ENCODE measurements at places on chromosomes 7 and 10.

GRCh38 chr7:95996174-95996573, 223.8 kb downstream of the DYNC1I1 start:
- DNase-seq = no peak

GRCh38 chr10:59366290-59366689, 3.9 kb upstream of the FAM13C start:
- DNase-seq = no peak

DNA sequence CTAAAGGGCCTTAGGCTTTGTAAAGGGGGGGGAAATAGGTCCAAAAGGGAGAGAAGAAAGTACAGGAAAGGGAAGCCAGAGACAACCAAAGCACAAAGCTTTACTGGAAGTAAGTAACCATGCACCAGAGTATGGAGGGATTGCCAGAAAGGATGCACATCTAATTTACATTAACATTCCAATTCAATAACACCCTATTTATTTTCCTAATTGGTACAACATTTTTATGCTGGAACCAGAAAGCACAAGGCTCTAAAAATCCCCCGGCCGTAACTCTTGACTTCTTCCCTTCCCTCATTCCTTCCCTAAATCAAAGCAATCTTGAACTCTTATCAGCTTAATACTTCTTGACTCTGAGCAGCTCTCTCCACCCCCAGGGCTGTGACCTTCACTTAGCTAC, 400.0 kb upstream of the CELF2 start:
- DNase-seq = no peak

DNA sequence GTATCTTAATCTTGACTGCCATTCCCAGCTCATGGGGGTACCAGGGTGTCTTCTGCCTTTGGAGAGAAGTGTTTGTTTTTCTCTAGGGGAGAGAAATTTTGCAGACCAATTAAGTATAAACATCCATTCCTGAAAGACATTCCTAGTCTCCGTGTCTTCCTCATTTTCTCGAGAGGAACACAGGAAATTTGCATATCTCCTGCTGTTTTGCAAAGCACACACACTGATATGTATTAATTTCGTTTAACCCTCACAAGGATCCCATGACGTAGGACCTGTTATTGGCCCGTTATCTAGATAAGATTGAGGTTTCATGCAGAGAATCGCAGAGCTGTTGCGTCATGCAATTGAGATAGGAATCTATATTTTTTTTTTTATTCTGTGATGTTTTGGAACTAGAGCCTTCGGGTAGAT, 944 bp downstream of the RHBDD2 start:
- DNase-seq = no peak

DNA sequence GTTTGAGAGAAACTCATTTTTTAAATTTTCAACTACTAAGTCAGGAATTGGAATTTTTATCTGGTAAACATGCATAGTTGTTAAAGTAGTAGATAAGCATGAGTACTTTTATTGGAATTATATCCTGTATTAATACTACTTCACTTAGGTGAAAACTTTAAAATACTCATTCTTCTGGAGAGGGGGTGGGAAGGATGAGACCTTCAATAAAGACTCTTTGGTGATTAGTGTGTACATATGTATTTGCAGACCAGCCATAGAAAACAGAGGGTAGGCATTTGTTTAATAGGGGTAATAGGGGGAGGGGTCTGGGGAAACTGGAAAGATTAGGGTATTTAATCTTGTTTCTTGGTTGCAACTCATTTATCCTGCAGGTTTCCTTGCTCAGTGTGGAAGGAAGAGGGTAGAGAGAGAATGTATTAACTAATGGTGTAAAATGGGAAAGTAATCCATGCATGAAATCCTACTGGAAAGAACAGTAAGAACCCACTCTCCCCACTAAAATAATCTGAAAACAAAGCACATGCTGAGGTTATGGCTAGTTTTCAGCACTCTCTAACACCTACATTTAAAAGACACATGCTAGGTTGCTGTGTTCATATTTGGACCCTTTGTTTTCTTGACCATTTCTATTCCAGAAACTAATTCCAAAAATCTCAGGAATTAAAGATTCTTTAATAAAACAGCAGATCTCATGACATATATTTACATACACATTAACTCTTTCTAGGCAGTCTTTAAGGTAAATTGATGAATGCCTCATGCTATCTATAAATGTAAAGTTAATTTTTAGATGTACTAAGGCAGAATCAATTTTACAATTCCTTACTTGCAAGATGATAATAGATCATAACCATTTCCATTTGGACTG, 6.2 kb upstream of the IGF2BP3 start:
- DNase-seq = no peak

DNA sequence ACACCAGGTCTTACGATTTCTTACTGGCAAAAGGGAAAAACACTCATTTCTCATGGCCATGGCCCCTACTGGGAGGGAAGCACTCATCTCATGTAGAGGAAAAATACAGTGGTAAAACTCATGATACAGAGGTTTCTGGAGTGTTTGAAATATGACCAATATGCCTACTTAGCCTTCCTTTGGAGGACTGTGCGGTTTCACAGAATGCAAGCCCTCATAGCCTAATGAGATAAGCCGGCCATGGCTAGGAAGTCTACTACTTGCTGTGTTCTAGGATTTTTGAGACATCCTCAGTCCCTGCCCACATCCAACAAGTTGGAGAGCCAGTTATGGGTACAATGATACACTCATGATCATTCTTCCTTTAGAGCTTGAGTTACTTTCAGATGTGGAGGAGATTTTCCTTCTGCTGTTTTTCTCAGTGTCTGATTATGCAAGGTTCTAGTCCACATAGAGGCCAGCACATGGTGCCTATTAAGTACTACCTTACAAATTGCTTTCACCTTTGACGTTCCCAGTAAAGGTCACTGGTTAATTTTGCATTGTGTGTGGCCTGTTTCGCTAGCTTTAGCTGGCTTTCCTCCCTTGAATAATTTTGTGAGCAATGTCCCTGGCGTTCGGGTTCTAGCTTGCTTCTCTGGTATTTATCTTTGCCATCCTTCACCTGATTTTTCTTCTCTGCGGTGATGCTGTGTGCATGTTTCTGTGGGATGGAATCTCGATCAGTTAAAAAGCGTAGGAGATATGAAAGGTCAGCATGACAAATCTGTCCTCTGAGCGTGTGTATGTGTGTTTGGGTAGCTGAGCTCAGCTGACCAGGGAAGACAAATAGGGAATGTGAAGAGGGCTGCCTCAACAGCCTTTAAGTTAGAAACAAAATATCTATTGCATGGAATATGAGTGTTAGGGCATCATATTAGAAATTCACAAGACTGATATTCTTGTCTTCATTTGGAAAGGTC, 295.4 kb downstream of the LRMDA start:
- no peak for DNase-seq

DNA sequence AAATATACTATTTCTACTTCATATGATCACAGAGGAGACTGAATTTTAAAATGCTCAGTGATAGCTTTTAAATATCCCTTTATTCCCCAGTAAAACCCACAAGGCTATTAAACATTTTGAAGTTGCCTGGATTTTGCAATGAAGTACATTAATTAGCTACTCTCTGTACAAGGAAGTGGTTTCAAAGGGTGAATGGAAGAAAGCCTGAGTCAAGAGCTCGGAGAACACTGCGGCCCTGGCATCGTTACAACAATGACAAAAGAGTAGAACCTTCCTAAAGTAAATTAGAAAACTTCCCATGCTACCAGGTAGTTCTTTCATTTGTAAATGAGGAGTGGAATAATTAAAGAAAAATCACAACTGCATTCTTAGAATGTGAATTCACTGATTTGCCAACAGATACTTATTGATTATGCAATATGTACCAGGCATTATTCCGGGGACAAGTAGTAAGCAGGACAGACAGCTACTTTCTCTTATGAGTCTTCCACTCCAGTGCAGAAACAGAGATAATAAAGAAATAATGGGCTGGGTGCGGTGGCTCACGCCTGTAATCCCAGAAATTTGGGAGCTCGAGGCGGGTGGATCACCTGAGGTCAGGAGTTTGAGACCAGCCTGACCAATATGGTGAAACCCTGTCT, 63.0 kb downstream of the ZNF22 start:
- no peak for DNase-seq

DNA sequence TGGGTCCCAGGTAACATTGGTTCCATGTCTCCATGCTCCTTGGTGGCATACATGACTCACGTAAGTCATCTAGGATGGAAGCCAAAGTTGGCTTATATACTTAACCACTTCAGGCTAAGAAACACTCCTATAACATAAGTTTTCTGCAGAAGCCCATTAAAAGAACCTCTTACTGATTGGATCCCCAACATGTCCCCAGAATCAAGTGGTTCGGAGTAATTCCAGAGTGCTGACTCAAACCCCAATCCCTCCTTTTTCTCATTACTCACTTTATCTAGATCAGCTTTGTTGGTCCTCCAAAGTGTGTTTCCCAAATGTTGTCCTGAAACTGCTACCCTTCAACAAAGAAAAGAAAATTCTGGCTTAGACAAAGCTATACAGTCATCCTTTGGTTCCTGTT, 10.1 kb upstream of the ATOH7 start:
- DNase-seq = no peak

DNA sequence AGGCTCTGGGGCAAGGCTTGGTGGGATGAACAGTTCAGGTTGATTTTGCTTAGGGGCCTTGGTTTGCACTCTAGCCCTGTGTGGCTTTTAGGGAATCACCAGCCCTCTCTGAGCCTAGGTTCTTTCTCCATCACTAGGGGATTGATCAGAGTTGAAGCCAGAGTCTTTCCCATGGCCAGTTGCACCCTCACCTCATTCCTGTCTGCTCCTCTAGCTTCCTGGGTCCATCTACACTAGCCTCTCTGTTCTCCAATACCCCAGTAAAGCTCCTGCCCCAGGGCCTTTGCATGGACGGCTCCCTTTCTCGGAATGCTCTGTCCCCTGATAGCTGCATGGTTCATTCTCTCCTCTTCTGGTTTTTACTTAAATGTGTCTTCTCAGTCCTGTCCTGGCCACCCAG, 40.4 kb downstream of the SORCS3 start:
- no peak for DNase-seq

GRCh38 chr7:475951-476441, 43.6 kb downstream of the PDGFA start:
- no peak for DNase-seq

GRCh38 chr10:33719005-33719703, 384.7 kb upstream of the NRP1 start:
- DNase-seq = no peak

DNA sequence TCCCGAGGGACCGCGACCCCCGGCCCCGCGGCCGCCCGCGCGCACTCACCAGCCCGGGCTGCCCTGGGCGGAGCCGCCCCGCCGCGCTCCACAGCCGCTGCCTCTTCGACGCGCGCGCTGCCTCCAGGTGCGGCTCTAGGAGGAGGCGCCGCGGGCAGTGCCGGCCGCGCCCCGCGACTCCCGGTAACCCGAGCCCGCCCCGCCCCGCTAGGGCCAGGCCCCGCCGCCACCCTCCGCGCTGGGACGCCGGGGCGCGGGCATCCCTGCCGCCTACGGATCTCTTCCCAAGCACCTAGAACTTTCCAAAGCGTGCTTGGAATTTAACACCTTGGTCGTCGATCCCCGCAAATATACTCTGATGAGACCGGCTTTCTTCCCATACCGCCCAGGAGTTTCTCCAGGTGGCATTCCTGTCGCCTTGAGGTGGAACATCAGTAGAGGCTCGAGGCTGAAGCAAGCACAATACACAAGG, at the start of gene SLC26A5:
SLC26A5 (minus strand) TSS at position 159 of the 472 bp plus-strand sequence. CDS start 24,693 bp downstream, outside the sequence.
- DNase-seq = no peak

DNA sequence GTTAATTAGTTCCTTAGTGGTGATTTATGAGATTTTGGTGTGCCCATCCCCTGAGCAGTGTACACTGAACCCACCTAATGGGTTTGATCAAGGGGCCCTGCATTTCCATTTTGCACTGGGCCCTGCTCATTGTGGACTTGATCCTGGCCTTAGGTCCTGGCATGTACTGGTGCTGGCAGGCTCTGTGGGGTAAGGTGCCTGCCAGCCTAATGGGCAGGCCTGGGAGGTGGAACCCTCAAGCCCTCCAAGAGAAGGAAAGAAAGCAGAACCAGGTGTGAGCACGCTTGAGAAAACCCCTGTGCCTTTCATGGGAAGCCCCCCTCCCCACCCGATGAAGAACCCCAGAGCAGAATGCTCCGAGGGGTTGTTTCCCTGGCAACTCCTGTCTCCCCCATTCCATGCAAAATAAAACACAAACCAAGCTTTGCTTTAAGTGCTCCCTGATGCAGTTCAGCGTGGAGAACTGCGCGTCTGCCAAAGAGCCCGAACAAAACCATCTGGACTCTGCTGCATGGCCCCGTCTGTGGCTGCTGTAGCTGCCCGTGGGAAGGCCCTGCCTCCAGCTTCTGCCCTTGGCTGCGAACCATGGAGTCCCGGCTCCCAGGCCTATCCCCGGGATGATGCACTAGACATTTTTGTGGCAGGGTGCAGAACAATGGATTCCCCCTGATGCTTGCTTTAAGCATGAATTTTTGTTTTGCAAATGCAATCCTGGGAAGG, 123.3 kb downstream of the PRPF18 start:
- DNase-seq = no peak

DNA sequence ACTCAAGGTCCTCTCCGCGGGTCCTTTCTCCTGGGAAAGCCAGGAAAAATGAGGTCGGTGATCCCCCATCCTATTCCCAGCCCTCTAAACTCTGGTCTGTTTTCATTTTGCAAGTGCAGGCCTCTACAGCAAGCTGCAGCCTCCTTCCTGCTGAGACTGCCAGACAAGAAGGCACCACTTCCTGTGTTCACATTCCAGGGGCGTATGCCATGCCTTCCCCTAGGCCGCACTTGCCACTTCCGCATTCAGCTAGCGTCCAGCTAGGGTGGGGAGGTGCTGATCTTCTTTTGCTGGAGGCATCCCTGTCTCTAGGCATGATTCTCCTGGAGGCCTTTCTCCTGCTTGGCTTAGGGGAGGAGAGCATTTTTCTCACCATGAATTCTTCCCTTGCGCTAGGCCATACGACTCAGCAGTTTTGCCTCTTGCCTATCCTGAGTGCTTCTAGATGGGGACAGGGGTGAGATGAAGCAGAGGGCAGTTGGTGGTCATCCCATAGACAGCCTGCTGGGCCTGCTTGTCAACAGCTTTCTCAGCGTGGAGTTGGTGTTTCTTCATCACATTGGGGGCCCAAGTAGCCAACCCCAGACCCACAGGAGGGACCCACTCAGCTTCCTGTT, 328.9 kb downstream of the RPS24 start:
- DNase-seq = no peak

DNA sequence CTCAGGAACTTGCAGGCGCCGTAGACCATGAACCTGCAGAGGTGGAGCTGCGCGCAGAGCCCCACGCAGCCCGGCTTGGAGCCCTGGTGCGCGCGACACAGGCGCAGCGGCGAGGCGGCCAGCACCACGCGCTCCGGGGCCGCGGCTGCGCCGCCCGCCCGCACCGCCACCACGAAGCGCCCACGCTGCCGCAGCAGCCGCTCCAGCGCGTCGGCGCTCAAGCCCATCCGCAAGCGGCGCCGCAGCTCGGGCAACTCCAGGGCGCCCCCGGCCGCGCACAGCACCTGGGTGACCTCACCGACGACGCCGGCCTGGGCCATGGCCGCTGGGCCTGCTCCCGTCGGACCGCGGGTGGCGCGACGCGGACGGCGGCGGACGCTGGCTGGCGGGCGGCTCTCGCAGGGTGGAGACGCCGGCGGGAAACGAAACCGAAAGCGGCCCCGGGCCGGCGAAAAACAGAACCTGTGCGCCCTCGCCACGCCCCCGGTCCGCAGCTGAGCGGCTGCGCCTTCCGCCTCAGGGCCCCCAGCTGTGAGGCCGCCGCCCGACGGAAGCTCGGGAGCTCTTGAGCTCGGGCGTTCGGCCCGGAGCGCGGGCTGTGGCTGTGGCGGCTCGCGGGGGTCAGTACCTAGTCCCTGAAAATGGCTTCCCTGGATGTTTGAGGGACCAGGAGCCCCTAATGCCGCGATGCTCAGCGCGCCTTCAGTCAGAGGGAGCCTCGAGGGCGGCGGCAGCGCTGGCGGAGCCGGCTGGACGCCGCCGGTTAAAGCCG, at the start of gene PARP12:
PARP12 (minus strand) TSS at position 424 of the 772 bp plus-strand sequence; CDS start at position 320, 104 bp downstream.
- DNase-seq = peak; percentile 61

Data from stromal cell of bone marrow (primary cell).